Activated T-cell treated with anti-CD3 and anti-CD28 coated beads, Interleukin-2, amount 50 U/mL, for 4 hours (primary cell): ENCODE measurements at places on chromosomes 4 and X.

- DNase-seq, result no peak
Observed at GRCh38 chr4:181200076-181200475, 1043.1 kb upstream of the TENM3 start.

- DNase-seq, result no peak
Observed at GRCh38 chrX:108590496-108590895, 145.9 kb downstream of the IRS4 start.

GRCh38 chr4:188106454-188106853 is 2.9 kb downstream of the TRIML2 start:
- no peak for DNase-seq

- DNase-seq, result no peak
Observed at GRCh38 chr4:70749313-70749712, 27.5 kb downstream of the RUFY3 start.

- no peak for DNase-seq
Observed at GRCh38 chr4:101019941-101020401, 327.4 kb downstream of the PPP3CA start.

DNA sequence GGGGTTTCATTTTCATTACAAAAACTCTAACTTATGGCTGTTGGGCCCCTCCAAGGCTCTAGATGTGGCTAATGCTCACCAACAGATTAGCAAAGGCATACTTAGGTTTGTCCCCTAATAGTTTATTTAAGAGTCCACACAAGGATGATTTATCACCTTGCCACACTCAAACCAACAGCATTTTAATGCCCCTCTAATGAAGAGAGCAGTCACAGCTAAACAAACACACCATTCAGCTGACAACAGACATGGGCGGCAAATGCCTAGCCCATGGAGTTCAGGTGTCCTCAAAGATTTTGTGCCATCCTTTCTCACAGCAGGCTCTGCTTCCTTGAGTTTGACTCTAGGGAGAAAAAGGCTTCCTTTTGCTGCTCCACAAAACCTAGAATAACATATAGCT is 61.8 kb upstream of the CITED1 start:
- no peak for DNase-seq

- no peak for DNase-seq
Observed at GRCh38 chr4:14910411-14910810, 91.9 kb upstream of the CPEB2 start.

DNA sequence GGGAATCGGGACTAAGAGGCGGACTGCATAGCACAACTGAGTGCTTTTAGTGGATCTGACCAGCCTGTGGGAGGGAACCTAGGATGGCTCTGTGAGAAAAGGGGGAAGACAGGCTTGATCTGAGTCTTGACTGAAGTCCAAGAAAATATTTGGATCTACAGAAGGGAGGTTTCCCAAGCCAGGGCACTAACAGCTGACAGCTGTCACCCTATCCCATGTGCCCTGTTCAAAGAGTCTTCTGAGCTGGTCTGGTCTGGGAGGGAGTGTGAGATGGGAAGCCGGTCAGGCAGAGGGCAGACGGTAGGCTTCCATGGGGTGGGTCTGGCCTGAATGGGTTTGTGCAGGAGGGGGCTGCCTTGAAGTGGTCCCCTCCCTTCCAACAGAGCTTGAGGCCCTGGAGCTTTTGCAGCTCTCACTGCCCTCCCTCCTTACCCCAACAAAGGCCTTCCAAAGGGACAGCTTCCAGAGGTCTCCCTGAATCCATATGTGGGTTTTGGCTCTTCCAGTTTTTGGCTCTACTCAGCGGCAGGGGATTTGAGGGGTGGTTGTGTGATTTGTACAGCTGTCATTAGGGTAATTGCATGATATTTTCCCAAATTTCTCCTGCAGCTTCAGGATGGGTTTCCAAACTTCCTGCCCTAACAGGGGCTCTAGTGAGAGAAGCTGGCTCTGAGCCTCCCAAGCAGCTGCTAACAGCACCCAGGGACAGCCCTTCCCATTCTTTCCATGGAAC is 643.7 kb downstream of the BCOR start:
- DNase-seq, result no peak

DNA sequence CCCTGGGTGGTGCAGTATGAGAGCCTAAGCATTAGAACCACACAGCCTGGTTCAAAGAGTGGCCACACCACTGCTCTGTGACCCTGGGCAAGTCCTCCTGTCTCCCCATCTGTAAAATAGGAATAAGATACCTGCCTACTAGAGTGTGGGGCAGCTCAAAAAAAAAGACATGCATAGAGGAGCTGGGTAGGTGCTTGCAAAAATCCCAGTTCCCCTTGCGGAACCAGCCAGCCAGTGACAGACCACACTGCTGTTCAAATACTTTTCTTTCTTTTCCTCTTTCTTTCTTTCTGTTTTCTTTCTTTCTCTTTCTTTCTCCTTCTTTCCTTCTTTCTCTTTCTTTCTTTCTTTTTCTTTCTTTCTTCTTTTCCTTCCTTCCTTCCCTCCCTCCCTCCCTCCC is 63.0 kb upstream of the TRIM2 start:
- no peak for DNase-seq

DNA sequence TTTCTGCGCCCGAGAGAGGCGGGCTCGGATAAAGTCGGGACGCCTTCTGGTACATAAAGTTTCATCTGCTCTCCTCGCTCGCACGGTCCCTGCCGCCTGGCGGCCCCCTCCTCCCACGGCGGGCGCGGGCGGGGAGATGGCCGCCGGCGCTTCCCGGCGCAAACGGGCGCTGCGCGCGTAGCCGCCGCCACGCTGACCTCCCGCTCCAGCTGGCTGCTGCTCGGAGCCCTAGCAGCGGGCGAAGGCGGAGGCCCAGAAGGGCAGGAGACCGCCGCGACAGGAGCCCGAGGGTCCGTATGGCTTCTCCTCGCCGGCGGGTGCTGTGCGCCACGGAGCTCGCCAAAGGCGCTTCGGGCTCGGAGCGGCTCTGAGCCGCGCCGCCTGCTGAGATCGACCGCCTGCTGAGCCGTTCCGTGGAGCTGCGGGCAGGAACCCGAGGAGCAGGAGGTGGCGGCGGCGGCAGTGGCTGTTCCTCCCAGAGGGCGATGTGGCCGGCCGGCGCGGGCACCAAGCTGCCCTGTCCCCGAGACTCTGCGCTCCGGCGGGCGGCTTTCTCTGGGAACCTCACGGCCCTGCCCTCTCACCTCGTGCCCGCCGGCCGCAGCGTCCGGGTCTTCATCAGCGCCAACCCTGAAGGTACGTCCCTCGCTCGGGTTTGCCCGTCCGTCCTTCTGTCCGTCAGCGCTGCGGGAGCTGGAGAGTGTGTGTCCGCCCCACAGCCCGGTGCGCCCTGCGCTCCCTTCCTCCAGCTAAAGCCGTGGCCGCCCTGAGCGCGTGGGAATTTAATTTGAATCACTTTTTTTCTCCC is at the start of gene NWD2:
NWD2 (plus strand) TSS at position 161 of the 808 bp plus-strand sequence; CDS start at position 486, 325 bp downstream.
- no peak for DNase-seq

- no peak for DNase-seq
Observed at GRCh38 chrX:31128855-31129254, 57.0 kb upstream of the FTHL17 start.

DNA sequence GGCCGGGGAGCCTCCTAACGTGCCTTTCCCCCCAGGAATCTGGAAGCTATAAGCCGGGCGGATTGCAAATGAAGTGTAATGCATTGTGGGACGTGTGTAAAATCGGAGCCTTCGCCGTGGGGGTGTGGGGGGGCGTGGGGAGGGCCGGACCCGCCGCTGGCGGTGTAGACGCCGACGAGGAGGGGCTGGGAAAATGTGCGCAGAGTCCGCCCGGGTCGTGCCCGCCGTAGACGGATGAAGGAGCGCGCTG is 1.3 kb downstream of the STOX2 start:
- DNase-seq, result no peak

DNA sequence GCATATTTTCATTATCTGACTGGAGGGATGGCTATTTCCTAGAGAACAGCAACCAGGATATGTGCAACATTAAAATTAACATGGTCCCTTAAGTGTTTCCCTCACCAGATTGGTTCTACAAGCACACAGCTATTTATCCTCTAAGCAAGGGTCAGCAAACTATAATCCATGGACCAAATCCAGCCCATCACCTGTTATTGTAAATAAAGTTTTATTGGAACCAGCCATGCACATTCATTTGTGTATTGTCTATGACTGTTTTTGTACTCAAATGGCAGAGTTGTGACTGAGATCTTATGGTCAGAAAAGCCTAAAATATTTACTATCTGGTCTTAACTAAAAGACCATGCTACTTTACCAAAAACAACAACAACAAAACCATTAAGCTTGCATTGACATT is 77.9 kb downstream of the AMELX start:
- no peak for DNase-seq

- DNase-seq, result no peak
Observed at GRCh38 chr4:108129196-108129595, 39.5 kb downstream of the LEF1 start.

- DNase-seq, result no peak
Observed at GRCh38 chr4:58760737-58761136, 1650.6 kb upstream of the IGFBP7 start.

- no peak for DNase-seq
Observed at GRCh38 chr4:95505151-95505550, 43.6 kb downstream of the UNC5C start.

DNA sequence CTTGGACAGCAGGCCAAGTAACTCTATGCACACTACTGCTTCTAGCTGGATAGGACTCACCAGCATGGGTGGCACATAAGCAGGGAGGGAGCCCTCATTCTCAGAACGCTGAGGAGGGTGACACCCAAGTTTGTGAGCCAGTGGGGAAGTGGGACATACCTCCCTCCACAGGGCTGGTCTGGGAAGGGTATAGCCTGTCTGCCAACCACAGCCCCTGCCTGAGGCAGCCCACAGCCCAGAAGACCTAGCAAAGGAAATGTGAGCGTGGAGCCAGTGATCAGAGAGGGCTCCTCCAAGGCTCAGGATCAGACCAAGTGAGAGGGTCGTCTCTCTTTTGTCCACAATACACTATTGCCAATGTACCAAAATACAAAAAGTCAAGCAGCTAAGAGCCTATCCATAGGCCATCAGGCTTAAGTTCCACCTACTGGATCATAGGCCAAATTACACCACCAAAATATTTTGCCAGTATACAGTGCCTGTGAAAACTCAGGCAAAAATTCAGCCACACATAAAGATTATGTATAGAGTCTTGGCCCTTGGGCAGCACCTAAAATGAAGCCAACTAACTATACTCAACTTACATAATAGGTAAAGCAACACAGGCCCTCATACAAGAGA is 1203.1 kb downstream of the PCDH18 start:
- DNase-seq, result no peak

DNA sequence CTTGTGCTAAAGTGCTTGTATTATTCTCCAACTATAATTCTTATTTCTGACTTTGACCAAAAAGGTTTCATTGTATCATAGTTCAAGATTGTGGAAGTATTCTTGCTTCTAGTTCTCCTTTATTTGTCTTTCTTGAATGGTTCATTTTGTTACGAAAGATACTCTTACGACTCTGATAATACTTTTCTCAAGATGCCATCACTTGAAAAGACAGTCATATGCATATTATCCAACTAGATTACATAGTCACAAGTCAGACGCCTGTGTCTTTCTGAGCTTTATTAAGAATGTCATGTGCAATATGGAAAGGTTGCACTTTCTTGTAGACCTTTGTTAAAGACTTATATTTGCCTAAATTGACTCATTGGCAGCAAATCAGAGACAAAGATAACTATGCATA is 71.4 kb upstream of the HPGD start:
- no peak for DNase-seq

- DNase-seq, result no peak
Observed at GRCh38 chr4:86306816-86307215, 53.0 kb downstream of the MAPK10 start.

- no peak for DNase-seq
Observed at GRCh38 chr4:170089668-170090351, at the start of gene AADAT. Gene AADAT (minus strand): TSS chr4:170089956. CDS start chr4:170089690, 266 bp downstream.
